Left lung (tissue), 14 donors: ENCODE measurements at places on chromosomes 1 and 21. TPM values are rescaled to one million over a fixed set of nuclear protein-coding genes. Genes with fewer than 3 reads are reported as not detected.

SPRR5 gene
- not detected for total RNA-seq

C1orf141 gene
- 0.45 TPM for total RNA-seq

TRAF3IP3 gene
- 4.5 TPM for total RNA-seq

PDC gene
- total RNA-seq, result not detected

DNA sequence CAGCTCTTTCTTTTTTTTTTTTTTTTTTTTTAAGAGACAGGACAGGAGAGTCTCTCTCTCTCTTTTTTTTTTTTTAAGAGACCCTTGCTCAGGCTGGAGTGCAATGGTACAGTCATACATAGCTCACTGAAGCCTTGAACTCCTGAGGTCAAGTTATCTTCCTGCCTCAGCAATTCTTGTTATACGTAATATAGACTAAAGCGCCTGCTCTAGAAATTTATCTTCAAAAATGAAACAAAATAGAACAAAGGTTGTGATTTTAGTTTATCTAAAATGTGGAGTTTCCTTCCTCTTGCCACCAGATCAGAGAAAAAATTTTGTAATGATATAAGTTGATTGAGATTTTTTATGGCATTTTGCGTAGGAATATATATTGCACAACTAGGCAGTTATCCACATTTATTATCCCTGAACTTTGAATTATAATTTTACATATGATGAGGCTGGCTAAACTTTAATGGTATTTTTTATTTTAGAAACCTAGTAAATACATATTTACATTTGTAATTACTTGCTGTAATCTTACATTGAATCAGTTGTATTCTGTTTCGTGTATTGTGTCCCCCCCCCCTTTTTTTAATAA is 44.2 kb downstream of the MTF2 start:
- no peaks in the 10 kb centered on the region for H3K27me3 ChIP-seq
- H3K36me3 ChIP-seq, result no peaks in the 10 kb centered on the region
- no peak overlapping the region for H3K4me3 ChIP-seq
- H3K27ac ChIP-seq, result no peak overlapping the region
- DNase-seq, result no peak

GRCh38 chr1:93723733-93724270 is 42.2 kb upstream of the BCAR3 start:
- no peak overlapping the region for H3K4me3 ChIP-seq
- no peak for DNase-seq
- peaks cover 3% of the 10 kb centered on the region for H3K4me1 ChIP-seq
- no peaks in the 10 kb centered on the region for H3K36me3 ChIP-seq
- H3K27me3 ChIP-seq, result no peaks in the 10 kb centered on the region

- H3K4me1 ChIP-seq, result no peaks in the 10 kb centered on the region
- no peaks in the 10 kb centered on the region for H3K36me3 ChIP-seq
- DNase-seq, result no peak
- no peak overlapping the region for H3K27ac ChIP-seq
- no peak overlapping the region for H3K4me3 ChIP-seq
Observed at GRCh38 chr1:64100791-64101190, 102.6 kb upstream of the UBE2U start.

- DNase-seq, result no peak
- H3K27ac ChIP-seq, result no peak overlapping the region
- H3K36me3 ChIP-seq, result peaks cover 9% of the 10 kb centered on the region
- H3K27me3 ChIP-seq, result no peaks in the 10 kb centered on the region
- H3K4me1 ChIP-seq, result peaks cover 2% of the 10 kb centered on the region
Observed at GRCh38 chr1:231871878-231872277, 245.3 kb downstream of the DISC1 start.

DNA sequence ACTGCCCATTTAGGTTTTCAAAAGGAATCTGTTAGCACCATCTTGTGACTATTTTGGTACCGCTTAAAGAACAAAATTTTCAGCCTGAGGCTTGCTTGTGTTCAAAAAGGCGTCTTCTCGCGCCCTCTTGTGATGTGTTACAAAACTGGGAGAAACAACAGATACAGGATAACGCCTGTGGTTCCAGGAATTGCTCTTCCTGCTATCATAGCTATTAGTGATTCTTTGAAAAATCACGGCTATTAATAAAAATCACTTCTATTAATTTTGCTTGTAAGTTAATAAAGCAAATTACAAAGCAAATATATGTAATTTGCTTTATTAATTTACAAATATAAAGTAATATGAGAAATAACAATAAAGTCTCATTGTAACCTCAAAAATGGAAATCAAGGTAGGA is 82.2 kb upstream of the ABCD3 start:
- peaks cover 5% of the 10 kb centered on the region for H3K4me1 ChIP-seq
- H3K27ac ChIP-seq, result no peak overlapping the region
- no peaks in the 10 kb centered on the region for H3K27me3 ChIP-seq
- DNase-seq, result peak; percentile 72
- no peak overlapping the region for H3K4me3 ChIP-seq

- no peak for DNase-seq
- no peak overlapping the region for H3K27ac ChIP-seq
- H3K4me3 ChIP-seq, result no peak overlapping the region
- H3K27me3 ChIP-seq, result no peaks in the 10 kb centered on the region
- no peaks in the 10 kb centered on the region for H3K36me3 ChIP-seq
Observed at GRCh38 chr1:89999208-89999607, 4.3 kb downstream of the ZNF326 start.

DNA sequence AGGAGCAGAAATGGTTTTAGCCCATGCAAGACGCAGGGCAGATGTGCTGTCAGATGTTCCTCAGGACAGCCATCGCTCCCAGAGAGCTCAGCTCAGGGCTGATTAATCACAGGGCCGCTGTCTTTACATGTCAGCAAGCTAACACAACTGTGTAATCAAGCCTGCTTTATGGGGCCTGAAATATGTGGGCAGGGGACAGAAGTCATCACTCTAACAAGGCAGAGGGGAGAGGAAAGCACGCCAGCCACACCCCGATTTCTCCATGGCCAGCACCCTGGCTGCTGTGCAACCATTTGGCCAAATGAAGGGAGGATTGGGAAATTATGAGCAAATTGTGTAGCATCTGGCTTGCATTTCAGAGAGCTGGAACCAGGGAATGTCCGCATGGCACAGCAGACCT is 368.8 kb downstream of the NPHP4 start:
- H3K36me3 ChIP-seq, result no peaks in the 10 kb centered on the region
- H3K4me1 ChIP-seq, result no peaks in the 10 kb centered on the region
- H3K27ac ChIP-seq, result no peak overlapping the region
- DNase-seq, result no peak
- H3K4me3 ChIP-seq, result no peak overlapping the region

- no peak overlapping the region for H3K27ac ChIP-seq
- H3K4me3 ChIP-seq, result no peak overlapping the region
- no peaks in the 10 kb centered on the region for H3K27me3 ChIP-seq
- no peaks in the 10 kb centered on the region for H3K4me1 ChIP-seq
- no peak for DNase-seq
- no peaks in the 10 kb centered on the region for H3K36me3 ChIP-seq
Observed at GRCh38 chr1:185840880-185841279, 106.7 kb downstream of the HMCN1 start.

GRCh38 chr1:160807247-160807646 is 11.3 kb downstream of the LY9 start:
- H3K4me3 ChIP-seq, result no peak overlapping the region
- no peaks in the 10 kb centered on the region for H3K36me3 ChIP-seq
- no peaks in the 10 kb centered on the region for H3K4me1 ChIP-seq

GRCh38 chr21:16789636-16790035 is 723.2 kb upstream of the CXADR start:
- no peaks in the 10 kb centered on the region for H3K4me1 ChIP-seq
- no peak overlapping the region for H3K4me3 ChIP-seq
- DNase-seq, result no peak

DNA sequence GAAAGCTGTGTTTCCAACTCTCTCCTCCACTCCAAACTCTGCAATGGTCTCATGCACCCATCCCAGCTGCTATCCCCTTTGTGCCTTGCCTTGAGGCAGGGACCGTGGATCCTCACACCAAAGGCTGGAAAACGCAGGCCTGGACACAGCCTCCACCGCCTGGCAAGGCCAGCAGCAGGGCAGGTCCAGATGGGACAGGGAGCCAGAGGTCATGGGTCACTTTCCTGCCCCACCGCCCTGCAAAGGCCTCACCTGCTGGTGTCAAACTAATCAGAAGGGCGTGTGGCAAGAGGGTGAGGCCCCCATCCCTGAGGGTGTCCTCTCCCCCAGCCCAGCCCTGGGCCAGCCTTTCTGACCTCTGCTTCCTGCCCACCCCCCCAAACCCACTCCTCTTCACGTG is 106.3 kb downstream of the PAX7 start:
- DNase-seq, result no peak
- H3K4me1 ChIP-seq, result no peaks in the 10 kb centered on the region
- H3K27me3 ChIP-seq, result no peaks in the 10 kb centered on the region
- H3K36me3 ChIP-seq, result no peaks in the 10 kb centered on the region
- no peak overlapping the region for H3K27ac ChIP-seq

DNA sequence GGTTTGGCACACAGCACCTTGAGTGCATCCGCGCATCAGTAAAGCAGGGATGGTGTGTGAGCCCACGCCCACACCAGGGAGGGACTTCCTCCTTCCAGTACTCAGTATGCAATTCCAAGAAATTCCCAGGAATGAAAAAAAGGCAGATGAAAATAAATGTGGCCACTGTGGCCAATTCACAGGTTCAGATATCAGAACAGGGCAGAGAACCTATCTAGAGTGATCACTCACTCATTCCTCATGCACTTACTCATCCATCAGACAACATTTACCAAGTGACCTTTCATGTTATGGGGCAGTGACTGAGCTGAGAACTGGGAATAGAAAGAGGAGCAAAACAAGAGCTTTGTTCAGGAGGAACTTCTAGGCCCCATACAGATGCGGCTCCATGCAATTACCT is 113.7 kb downstream of the ZSCAN20 start:
- DNase-seq, result no peak
- H3K4me3 ChIP-seq, result no peak overlapping the region
- H3K4me1 ChIP-seq, result no peaks in the 10 kb centered on the region
- H3K27ac ChIP-seq, result no peak overlapping the region

DNA sequence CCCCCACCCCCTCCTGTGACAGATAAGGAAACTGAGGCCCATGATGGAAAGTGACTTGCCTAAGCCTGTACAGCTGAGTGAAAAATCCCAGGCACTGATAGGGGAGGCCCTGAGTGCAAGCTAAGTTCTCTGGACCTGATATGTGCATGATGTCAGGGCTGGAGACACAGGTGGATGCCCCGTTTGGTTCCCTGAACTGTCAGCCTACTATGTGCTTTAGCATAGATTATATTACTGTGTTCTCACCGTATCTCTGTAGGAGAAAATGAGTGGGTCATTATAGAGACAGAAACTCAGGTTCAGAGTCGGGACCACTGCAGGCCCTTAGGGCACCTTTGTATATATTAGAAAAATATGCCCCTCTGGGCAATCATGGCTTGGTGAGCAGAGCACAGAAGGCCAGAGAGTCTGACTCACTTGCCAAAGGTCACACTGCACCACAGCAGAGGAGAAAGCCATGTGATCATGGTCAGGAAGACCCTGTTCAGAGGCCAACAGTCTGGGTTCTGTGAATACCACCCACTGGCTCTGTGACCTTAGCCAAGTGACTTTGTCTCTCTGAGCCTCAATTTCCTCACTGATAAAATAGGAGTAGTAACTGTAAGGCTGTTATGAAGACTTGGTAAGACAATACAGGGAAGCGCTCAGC is 145.8 kb upstream of the WNT4 start:
- H3K4me3 ChIP-seq, result no peak overlapping the region
- no peak overlapping the region for H3K27ac ChIP-seq
- H3K4me1 ChIP-seq, result no peaks in the 10 kb centered on the region
- H3K27me3 ChIP-seq, result no peaks in the 10 kb centered on the region
- H3K36me3 ChIP-seq, result no peaks in the 10 kb centered on the region

DNA sequence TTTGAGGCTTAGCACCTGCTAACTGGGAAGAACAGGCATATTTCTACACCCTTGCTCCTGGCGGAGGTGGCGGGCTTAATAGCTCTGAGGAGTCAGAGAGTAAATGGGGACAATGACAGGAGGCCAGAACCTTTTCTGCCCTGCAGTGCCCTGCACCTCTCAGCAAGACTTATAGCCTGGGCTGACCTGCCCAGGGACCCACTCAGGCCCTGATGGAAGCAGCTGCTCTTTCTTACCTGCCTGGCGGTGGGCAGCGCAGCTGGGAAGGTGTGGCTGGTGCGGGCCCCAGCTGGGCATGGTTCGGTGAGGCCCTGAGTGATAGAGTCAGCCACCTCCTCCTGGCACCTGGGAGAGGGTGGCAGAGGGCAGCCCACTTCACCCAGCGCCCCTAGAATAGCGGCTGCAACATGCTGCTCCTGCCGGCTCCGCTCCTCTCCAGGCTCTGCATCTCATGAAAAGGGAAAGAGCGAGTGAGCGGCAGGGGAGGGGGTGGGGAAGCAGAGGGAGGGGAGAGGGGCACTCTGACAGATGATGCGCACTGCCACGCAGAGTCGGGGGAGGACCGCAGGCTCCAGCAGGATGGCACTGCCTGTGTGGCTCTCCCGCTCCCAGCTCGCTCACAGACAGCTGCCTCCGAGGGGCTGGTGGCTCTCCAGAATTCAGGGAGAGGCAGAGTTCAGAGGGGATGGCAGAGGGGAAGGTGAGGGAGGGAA is at the start of gene RGS8:
TSS of gene RGS8 (minus strand) at position 472 of the 713 bp plus-strand sequence. CDS start 14,938 bp downstream, outside the sequence.
- no peak within 1 kb of the TSS for H3K27ac ChIP-seq
- no peak within 1 kb of the TSS for H3K4me3 ChIP-seq
- no peak for DNase-seq
- no peaks in the 10 kb centered on the region for H3K27me3 ChIP-seq
- no peaks in the 10 kb centered on the region for H3K36me3 ChIP-seq

DNA sequence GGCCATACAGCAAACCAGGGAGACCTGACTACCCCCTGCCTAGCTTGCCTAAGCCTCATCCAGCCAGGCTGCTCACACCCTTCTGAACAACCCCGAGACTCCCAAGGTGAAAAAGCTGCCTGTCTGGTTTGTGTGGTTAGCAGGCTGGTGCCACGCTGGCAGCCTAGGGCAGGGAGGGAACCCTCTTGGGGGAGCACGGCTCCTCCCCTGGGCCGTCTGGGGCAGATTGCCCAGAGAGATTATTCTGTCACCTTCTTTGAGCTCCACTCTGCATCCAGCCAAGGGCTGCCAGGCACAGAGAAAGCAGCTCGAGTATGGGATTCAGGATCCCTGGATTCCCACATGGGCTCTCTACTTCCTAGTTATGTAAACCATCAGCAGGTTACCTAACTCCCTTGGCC is 27.5 kb upstream of the TCEA3 start:
- H3K36me3 ChIP-seq, result no peaks in the 10 kb centered on the region
- H3K4me1 ChIP-seq, result peaks cover 3% of the 10 kb centered on the region
- DNase-seq, result peak; percentile 46
- no peaks in the 10 kb centered on the region for H3K27me3 ChIP-seq
- H3K27ac ChIP-seq, result peak overlapping the region; percentile 57
